ENCODE measurements at places on chromosomes 7 and 10.

DNA sequence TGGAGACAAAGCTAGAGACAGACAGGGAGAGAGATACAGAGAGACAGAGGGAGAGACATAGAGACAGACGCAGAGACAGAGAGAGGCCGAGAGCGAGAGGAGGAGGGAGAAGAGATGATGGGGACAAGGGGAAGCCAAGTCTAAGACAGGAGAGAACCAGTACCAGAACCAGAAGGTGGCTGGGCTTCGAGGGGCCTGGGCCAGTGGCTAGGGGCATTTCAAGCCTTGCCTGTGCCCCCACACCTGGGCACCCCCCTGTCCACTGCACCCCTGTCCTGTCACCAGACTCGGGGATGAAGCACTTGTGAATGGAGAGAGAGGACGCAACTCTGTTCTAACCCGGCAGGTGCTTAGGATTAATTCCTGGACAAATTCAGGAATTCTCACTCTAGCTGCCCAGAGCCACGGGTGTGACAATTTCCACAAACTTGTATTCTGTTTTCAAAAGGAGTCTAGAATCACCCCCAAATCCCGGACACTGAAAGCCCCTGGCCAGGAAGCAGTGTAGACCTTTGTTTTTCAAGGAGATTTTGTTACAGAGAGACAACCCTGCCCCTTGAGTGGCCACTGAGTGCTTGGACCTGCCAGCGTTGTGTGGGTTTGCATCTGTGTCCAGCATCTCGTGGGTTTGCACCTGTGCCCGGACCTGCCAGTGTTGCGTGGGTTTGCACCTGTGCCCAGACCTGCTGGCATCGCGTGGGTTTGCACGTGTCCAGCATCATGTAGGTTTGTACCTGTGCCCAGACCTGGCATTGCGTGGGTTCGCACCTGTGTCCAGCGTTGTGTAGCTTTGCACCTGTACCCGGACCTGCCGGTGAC is 157.3 kb downstream of the WDR37 start:
- DNase-seq = no peak

DNA sequence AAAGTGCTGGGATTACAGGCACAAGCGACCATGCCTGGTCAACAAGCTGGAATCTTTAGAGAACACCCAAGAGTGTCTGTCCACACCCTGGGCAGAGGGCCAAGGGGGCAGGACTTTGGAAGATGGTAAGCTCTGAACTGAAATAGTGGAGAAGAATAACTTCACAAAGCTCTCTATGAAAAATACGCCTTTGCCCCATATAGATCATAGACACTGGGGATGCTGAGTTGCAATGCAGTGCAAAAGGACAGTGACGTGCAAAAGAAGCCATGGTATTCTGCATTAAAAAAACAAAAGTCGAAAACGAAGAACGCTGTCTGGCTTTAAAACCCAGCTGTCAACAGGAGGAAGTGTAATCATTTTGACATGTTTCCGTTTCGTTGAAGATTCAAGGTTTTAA is 353.6 kb downstream of the CALN1 start:
- no peak for DNase-seq

- DNase-seq = no peak
Measured at GRCh38 chr7:24580283-24580946, 7.2 kb downstream of the PALS2 start.

GRCh38 chr10:126101325-126101724 is 205.0 kb downstream of the FANK1 start:
- DNase-seq = no peak

- DNase-seq = peak; percentile 19
Measured at GRCh38 chr10:29998142-29998808, 61.1 kb downstream of the JCAD start.

DNA sequence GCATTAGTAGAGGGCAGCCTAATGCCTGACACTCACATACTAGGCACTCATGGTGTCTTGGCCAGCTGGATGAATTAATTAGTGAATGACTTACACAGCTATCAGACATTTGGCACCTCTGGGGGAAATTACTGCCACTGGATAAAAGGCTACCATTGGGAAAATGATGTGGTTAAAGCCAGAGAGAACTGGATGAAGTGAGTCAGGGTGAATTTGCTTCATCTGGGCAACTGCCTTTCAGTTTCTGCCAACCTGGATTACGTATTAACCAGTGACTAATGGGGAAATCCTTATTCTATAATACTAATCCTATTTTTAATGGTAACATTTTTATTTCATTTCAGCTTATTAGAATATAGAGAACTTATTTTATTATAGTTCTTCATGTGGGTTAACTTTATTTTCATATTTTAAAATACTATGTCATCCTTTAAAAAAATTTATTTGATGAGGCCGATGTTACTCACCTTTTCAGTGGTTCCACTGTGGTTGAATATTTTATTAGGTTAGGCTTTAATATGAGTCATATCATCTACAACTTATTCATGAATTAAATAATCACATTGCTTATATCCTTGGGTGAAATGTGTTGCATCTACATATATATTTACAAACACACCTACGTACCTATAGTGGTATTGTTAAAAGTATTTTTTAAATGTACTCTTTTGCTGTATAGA is 85.6 kb upstream of the CAPZA2 start:
- DNase-seq = no peak

GRCh38 chr7:33075818-33076518 is 13.4 kb upstream of the NT5C3A start:
- no peak for DNase-seq

DNA sequence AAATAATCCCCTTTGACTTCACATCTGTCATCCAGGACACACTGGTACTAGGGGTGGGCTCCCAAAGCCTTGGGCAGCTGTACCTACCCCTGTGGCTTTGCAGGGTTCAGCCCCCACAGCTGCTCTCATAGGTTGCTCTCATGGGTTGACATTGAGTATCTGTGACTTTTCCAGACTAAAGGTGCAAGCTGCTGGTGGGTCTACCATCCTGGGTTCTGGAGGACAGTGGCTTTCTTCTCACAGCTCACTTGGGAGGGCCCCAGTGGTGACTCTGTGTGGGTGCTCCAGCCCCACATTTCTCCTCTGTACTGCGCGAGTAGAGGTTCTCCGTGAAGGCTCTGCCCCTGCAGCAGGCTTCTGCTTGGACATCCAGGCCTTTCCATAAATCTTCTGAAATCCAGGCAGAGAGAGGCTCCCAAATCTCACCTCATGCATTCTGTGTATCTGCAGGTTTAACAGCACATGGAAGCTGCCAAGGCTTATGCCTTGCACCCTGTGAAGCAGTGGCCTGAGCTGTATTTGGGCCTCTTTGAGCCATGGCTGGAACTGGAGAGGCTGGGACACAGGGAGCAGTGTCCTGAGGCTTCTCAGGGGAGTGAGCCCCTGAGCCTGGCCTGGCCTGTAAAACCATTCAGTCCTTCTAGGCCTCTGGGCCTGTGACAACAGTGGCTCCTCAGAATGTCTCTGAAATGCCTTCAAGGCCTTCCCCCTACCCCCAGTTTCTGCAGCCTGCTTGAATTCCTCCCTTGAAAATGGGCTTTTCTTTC is 52.2 kb downstream of the TRIM24 start:
- DNase-seq = no peak

GRCh38 chr7:72391821-72392377 is 20.2 kb downstream of the CALN1 start:
- no peak for DNase-seq

- no peak for DNase-seq
Measured at GRCh38 chr7:11589251-11589650, 242.7 kb downstream of the THSD7A start.

GRCh38 chr10:32141018-32141807 is 85.0 kb upstream of the KIF5B start:
- no peak for DNase-seq

DNA sequence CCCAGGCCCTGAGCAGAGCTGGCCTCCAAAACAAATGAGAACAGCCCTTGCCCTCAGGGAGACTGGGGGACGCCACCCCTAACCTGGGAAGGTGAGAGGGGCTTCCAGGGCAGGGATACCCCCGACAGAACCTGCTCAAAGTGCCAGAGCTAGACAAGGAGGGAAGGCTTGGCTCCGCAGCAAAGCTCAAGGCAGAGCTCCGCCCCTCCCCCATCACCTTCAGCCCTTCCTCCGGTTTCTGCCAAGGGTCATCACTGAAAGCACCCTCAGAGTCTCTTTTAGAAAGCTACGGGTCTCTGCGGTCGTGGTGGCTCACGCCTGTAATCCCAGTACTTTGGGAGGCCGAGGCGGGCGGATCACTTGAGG is 73.4 kb upstream of the CUX1 start:
- no peak for DNase-seq

- DNase-seq = no peak
Measured at GRCh38 chr7:28458732-28459131, 46.4 kb downstream of the CREB5 start.

DNA sequence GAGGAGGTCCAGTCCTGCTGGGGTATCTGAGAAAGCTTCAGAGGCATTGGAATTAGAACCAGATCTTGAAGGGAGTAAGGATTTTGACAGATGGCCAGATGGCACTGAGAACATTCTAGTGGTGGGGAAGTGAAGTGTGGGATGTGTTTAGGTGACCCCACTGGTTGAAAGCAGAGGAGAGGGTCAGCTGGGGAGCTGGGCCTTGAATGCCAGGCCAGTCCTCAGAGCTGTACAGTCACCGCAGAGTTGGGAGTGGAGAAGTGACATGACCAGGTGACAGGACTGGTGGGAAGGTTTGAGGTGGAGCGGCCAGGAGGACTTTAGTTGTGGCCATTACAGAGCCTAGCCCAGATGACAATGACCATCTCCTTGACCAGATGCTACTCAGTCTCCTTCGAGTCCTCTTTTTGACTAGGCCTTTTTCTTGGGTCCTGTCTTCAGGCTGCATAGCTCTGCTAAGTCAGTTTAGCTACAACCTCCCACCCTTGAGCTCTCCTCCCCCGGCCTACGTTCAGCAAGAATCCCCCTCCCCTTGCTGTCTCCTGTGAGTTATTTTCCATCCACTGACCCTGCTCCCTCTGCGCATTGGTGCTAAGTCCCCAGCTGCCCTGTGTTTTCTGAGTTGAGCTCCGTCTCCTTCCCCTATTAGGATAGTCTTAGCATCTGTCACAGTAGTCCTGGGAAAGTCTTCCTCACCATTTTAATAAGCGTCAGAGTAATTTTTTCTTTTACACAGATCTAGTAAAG is 56.3 kb downstream of the CCNY start:
- DNase-seq = no peak

- DNase-seq = peak; percentile 18
Measured at GRCh38 chr10:115093776-115094408, 727 bp downstream of the ATRNL1 start.

All from NCI-H526 treated with DMSO at 0.1 percent for 48 hours (cell line).